Lower lobe of right lung (tissue), 2 donors: ENCODE measurements at places on chromosomes 3 and 15. TPM values are rescaled to one million over a fixed set of nuclear protein-coding genes. Genes with fewer than 3 reads are reported as not detected.

DNA sequence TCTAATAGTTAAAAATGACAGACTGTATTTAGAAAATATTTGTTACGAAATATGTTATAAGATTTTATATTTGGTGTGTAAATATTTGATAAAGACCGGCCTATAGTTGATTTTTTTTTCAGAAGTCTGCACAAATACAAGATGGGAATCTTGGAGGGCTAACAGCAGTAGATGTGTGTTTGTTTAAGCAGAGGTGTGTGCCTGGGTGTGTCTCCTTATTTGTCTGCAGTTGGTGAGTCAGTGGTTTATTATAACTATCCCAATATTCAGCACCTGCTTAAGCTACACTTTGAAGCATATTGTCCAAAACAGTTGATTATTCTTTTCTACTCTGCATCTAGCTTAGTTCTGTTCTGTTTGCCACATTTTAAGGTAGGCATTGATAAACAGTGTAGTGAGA lies 12.4 kb downstream of the GLCE start:
- no peak for DNase-seq

DNA sequence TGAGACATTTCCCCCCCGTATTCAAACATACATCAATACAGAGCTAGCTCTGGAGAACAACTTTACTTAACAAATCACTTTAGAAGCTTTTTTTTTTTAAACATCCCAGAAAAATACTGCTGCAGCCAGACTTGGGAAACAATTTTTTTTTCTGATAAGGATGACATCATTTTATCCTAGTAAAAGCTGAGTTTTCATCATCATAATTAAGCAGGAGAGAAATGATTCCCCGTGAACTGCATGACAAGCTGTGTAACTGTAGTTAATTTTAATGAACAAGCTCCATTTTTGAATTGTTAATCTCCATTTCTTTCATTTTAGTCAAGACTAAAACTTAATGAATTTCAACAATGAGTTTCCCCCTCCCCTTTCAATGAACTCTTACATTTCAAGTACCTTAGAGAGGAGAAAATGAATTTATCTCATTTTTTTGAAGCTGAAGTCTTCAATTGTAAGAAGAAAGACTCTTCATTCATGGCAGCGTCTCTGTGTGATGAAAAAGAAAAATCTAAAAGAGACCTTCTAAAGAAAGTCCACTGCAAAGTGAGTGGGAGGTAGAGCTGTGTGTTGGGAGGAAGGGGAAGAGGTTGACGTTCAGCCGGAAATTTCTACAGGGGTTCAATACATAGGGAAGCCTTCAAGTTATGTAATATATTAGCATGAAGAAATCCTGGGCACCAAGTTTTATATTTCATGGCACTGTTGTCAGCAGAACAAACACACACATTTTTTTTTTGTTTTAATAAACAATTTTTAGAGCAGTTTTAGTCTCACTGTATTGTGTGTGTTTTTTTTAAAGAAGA lies 31.7 kb downstream of the HES1 start:
- no peak for DNase-seq

DNA sequence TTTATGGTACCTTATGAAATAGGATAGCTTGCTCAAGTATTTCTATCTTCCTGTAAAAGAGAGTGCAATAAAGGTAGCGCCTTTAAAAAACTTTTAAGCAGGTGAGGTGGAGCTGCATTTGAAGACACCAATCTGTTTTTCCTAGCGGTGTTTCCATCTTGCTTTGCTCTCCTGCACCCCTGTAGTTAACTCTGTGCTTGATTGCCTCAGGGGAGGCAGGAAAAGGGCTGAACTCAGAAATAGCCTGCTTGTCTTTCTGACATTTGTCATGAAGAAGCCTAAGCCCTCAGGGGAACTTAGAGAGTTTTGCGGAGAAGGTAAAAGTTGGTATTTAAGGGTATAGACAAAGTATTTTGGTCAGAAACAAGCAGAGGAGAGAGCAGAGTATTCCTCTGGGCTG lies 63.0 kb upstream of the TPRG1 start:
- no peak for DNase-seq

DNA sequence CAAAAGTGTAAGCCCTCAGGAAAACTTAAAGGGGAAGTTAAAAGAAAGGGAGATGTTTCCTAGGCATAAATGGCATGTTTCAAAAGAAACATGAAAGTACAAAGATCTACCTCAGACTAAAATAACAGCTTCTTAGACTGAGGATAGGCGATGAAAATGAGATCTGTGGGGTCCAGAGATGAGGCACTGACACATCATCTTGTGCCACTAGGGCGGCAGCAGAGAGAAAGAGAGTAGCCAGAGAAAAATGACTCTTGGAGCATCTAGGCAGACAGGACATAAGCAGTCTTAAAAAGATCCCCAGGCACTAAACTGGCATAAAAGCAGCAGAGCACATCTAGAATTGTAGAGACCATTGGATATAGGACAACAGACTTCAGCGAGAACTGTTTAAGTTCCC lies 42.5 kb upstream of the RFX7 start:
- no peak for DNase-seq

- no peak for DNase-seq
Observed at GRCh38 chr3:78993375-78993774, 774.4 kb downstream of the ROBO1 start.

- DNase-seq = no peak
Observed at GRCh38 chr15:39690881-39691634, 91.6 kb downstream of the FSIP1 start.

GRCh38 chr15:89695198-89695597 lies 4.6 kb downstream of the WDR93 start:
- no peak for DNase-seq

Gene RAB6B
- 5.5 TPM for total RNA-seq
